ENCODE measurements at places on chromosomes 6 and 20.

GRCh38 chr6:105485456-105485855 is 82.6 kb upstream of the PREP start:
- no peak for DNase-seq

DNA sequence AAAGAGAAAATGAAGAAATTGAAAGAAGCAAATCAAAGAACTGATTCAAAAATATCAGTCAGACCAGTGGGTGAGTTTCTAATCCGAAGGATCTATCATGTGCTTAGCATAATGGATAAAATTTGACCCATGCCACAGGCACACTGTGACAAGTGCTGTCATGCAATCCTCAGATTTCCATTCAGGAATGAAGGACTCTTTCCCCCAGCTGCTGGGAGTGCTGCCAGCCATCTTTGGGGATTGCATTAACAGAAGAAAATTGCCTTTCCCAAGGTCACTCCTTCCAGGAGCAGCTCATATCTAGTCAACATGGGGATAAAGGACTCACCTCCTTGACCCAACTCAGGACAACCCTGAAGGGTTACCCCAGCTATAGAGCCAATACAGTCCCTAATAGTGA is 316.7 kb upstream of the TBX18 start:
- no peak for DNase-seq

DNA sequence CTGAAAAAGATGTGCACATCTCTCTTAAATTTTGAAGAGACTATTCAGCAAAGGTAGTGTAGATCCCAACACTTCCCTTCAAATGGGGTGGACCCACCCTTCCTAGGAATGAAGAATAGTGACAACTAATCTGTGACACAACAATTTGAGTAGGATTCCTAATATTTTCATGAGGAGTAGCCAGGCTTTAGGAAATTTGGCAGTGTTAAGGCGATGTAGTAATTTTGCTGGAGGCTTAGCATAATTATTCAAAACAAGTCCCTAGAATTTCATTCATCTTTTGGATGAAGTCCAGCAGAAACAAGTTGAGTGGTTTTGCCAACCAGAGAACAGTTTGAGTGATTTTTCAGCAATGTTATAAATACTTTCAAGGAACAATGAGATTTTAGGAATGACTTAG is 52.4 kb downstream of the ELOVL4 start:
- no peak for DNase-seq

DNA sequence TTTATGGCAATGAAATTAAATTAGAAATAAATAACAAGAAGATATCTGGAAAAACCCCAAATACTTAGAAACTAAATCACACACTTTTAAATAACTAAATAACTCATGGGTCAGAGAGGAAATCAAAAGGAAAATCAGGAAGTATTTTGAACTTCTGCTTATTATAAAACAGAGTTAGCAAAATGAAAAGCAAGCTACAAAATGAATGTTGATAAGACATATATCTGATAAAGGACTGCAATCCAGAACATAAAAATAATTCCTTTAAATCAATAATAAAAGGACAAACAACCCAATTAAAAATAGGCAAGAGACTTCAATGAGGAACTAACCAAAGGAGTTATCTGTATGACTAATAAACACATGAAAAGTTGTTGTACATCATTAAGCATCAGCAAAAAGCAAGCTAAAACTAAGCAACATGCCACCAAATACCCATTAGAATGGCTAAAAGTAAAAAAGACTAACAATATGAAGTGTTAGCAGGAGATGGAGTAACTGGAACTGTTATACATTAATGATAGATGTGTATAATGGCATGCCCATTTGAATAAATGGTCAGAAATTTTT is 38.9 kb upstream of the STMND1 start:
- no peak for DNase-seq

GRCh38 chr20:4161401-4162251 is 146.3 kb upstream of the RNF24 start:
- no peak for DNase-seq

DNA sequence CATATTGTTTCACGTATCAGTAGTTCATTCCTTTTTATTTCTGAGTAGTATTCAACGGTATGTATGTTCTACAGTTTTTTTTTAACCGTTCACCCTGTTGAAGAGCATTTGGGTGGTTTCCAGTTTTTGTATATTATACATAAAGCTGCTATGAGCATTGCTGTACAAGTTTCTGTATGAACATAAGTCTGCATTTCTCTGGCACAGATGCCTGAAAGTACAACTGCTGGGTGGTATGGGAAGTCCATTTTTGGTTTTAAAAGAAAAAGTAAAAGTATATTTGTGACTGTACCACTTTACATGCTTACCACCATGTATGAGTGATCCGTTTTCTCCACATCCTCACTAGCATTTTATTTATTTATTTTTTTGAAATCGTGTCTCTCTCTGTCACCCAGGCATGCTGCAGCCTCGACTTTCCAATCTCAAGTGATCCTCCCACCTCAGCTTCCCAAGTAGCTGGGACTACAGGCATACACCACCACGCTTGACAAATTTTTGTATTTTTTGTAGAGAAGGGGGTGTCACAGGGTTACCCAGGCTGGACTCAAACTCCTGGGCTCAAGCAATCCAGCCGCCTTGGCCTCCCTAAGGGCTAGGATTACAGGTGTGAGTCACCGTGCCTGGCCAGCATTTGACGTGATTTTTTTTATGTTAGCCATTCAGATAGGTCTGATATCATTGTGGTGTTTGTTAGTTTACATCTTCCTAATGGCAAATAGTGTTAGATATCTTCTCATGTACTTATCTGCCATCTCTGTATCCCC is 11.0 kb upstream of the SIM1 start:
- peak; percentile 83 for DNase-seq

- DNase-seq, result peak; percentile 40
These were observed 2.1 kb upstream of the HIVEP1 start for GRCh38 chr6:12009876-12010634.

GRCh38 chr6:7033202-7033601 is 74.6 kb upstream of the RREB1 start:
- no peak for DNase-seq

- no peak for DNase-seq
These were observed at the start of gene TUBB1 for GRCh38 chr20:59019217-59019616. Gene TUBB1 (plus strand): TSS chr20:59019429. CDS start chr20:59019523, 94 bp downstream.

GRCh38 chr6:14601490-14601889 is 483.9 kb downstream of the CD83 start:
- DNase-seq, result no peak

- no peak for DNase-seq
These were observed 115.6 kb upstream of the CDYL start for GRCh38 chr6:4660377-4661321.
